Activated CD4-positive, alpha-beta T cell treated with anti-CD3 and anti-CD28 coated beads, Interleukin-2, amount 50 U/mL, for 16 hours (primary cell): ENCODE measurements at places on chromosomes 6 and 20.

GRCh38 chr6:162917506-162917905, 189.7 kb downstream of the PACRG start:
- no peak for DNase-seq

GRCh38 chr20:48265791-48266190, 480.5 kb upstream of the SULF2 start:
- DNase-seq, result no peak

DNA sequence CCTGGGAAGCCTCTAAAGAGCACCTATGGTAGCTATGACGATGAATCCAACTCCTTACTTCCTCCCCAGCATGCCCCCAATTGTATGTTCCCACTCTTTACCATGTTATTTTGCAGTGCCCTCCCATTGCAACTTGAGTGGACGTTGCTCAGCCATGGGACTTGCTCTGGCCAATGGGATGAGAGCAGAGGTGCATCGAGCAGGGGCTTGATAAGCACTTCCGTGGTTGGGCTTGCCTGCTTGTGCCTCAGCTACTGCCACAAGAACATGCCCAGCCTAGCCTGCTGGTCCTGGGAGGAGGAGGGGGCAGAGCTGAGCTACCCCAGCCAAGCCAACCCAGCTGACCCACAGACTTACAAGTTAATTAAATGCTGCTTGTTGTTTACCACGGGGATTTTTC, 71.1 kb upstream of the CTNNBL1 start:
- DNase-seq, result no peak

DNA sequence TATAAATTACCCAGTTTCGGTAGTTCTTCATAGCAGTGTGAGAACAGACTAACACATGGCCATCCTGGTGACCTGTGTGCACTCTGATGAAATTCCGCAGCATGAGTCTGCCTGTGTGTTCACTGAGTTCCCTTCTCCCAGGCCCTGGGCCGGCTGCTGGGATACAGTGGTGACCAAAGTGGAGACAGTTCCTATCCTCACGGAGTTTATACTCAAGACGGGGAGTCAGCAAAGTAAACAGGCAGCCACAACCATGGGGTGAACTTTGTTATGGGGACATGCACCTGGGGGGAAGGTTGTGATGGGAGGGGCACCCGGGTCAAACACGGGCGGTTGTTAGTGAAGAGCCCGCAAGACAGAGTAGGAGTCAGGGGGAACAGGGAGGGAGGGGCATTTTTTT, 202.0 kb downstream of the CDH4 start:
- DNase-seq, result no peak

- DNase-seq, result no peak
Observed at GRCh38 chr20:16173044-16173443, 400.2 kb downstream of the KIF16B start.

- DNase-seq, result no peak
Observed at GRCh38 chr6:45075246-45075645, 252.9 kb upstream of the RUNX2 start.

DNA sequence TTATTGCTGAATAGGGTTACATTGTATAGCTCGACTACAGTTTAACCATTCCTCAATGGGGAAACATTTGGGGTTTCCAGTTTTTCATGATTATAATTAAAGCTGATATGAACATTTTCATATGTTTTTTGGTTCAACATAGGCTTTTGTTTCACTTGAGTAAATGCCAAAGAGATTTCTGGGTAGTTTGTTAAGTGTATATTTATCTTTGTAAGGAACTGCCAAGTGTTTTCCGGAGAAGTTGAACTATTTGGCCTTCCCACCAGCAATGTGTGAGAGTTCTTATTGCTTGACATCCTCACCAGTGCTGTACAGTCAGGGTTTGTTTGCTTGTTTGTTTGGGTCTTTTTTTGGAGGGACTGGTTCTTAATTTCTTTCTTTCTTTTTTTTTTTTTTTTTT, 83.7 kb upstream of the RALY start:
- no peak for DNase-seq

DNA sequence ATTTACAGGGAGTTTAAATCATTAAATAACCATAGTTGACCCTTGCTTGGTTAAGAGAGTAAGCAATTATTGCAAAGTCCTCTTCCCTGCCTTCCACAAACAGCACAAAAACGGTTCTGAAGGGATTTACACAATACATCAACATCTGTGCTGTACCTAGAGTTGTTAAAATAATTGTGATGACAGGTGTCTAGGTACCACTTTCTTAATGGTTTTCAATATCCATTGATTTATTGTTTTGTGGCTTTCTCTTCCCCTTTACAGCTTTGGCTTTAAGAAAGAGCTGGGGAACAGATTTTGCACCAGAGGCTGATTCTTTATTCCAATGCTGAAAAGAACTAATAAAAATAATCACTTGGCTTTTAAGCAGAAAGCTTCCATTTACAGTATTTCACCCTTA, 598 bp upstream of the SOX4 start:
- no peak for DNase-seq

GRCh38 chr20:58472273-58473018, 42.8 kb downstream of the APCDD1L start:
- DNase-seq, result no peak

DNA sequence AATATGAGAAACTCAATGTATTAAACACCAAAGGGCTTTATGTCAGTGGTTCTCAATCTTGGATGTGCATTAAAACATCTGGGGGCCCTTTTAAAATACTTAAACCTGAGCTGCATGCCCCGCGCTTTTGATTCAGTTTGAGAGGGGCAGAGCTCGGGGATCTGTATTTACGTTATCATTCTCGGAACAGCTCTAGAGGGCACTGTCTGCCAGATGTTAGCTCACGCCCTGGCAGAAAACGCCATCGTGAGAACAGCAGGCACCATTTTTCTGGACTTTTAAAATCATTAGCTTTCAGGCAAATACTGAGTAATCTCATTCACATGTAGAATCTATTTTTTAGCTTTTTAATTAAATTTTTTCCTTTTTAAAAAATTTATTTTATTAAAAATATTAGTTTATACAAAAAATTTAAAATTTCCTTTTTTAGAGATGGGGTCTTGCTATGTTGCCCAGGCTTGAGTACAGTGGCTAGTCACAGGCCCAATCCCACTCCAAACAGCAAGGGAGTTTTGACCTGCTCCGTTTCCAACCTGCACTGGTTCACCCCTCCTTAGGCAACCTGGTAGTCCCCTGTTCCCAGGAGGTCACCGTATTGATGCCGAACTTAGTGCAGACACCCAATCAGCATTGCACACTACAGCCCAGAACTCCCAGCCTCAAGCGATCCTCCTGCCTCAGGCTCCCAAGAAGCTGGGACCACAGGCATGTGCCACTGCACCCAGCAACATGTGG, 30.0 kb upstream of the ZNF133 start:
- no peak for DNase-seq
